ELF-1 (cell line): ENCODE measurements at places on chromosomes 5 and 9.
A peak's percentile ranks its signal among the peaks of the same experiment; 100 is the strongest.

DNA sequence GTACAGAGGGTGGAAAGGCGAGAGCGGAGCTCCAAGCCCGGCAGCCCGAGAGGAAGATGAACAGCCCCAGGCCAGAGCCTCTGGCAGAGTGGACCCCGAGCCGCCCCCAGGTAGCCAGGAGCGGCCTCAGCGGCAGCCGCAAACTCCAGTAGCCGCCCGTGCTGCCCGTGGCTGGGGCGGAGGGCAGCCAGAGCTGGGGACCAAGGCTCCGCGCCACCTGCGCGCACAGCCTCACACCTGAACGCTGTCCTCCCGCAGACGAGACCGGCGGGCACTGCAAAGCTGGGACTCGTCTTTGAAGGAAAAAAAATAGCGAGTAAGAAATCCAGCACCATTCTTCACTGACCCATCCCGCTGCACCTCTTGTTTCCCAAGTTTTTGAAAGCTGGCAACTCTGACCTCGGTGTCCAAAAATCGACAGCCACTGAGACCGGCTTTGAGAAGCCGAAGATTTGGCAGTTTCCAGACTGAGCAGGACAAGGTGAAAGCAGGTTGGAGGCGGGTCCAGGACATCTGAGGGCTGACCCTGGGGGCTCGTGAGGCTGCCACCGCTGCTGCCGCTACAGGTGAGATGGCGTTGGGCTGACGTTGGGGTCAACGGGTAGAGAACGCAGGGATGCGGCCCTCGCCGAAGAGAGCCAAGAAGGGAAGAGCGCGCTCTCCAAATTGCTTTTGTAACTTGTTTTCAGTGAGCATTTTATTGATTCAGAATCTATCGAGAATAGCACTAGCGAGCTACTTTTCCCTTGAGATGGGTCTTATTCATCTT is at the start of gene PTGER4:
Gene PTGER4 (plus strand): TSS at position 3 of the 769 bp plus-strand sequence. CDS start 1,079 bp downstream, outside the sequence.
- no peak for DNase-seq

DNA sequence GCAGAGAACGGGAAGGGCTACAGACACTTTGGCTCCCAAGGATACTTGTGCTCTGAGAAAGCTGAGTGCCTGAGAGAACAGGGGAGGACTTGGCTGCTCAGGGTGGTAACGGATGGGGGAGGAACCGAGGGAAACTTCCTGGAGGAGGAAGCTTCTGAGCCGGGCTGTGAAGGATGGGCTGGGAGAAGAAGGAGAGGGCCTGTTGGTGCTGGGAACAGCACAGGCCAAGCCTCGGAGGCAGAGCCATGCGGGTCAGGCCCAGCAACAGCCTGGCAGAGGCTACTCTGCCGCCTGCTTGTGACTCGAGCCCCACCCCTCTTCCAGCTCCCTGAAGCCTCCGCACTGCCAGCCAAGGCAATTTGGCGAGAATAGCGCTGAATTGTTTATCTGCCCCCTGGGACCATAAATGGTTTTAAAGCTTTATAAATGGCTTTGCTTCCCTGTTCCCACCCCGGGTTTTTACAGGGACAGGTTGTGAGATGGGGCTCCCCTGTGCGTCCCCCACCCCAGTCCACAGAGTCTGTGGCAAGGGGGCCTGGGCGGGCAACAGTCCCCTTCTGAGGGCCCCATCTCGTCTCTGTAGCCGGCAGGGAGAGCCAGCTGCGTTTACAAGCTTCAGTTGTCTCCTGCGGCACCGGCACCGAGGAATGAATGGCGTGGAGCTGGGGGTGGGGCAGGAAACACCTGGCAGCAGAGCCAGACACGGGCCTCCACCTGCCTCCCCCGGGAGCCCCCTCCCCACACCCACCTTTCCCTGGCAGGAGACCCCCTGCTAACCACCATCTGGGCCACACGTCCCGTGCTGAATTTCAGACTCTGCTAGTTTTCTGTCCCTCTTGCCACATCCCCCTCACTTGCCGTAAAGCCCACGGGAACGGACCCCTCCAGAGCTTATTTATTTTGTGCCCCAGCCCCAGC is 24.4 kb downstream of the FAM163B start:
- DNase-seq, result peak; percentile 40

- DNase-seq, result no peak
These were observed 367.6 kb downstream of the ARL15 start for GRCh38 chr5:53942724-53943123.

GRCh38 chr5:5637173-5637572 is 214.7 kb downstream of the ICE1 start:
- no peak for DNase-seq

DNA sequence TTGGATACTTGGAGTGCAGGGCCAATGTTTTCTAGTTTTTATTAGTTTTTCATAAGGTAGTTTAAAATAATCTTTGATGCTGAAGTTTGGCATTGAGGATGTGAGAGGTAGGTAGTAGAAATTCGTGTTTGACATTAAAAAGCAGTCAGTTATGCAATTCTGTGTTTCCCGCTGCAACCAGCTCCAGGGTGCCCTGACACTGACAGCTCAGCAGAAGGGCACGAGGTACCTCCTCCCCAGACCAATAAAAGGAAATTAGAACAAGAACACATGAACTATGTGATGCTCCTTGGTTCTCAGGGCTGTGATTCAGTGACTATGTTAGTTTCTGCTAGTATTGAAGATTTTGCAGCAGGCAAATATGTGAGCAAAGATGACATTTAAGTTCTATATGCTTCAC is 40.2 kb downstream of the NSUN2 start:
- DNase-seq, result no peak

- peak; percentile 31 for DNase-seq
These were observed 323.7 kb downstream of the ADAMTS6 start for GRCh38 chr5:65157906-65158603.

GRCh38 chr5:56346741-56347535 is 113.8 kb upstream of the ANKRD55 start:
- DNase-seq, result no peak
